ENCODE measurements at places on chromosomes 7 and 10. TPM values are rescaled to one million over a fixed set of nuclear protein-coding genes. Genes with fewer than 3 reads are reported as not detected.

- no peak for DNase-seq
Observed at GRCh38 chr10:95711492-95711891, 17.8 kb upstream of the TCTN3 start.

- no peak for DNase-seq
Observed at GRCh38 chr7:120184866-120185265, 88.1 kb upstream of the KCND2 start.

DNA sequence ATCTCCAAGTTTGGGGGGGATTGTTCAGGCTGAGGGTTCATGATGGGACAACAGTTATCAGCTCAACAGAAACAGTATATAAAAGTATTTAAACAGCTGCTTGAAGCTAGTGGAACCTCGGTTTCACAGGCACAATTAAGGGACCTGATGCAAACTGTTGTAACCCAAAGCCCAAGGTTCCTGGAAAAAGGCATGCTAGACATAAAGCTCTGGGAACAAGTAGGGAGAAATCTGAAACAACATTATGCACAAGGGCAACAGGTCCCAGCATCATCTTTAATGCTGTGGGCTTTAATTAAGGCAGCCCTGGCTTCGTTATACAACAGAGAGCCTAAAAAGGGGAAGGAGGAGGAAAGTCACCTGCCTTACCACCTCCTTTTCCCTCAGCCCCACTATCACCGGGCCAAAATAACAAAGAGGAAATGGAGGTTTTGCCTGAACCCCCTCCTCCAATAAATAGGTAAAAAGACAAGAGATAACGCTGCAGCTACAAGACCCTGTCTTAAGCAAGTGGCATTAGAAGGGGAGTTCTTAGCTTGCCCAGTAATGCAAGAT, 83.2 kb upstream of the GPR22 start:
- DNase-seq = no peak

GRCh38 chr7:121530227-121531174, 134.4 kb upstream of the FAM3C start:
- DNase-seq = no peak

Gene LHFPL3
- total RNA-seq = not detected

Gene ANKRD16
- 6.6 TPM for total RNA-seq

Gene ACTR3C
- total RNA-seq = 15.2 TPM
